ENCODE measurements at places on chromosomes 3 and 15.

DNA sequence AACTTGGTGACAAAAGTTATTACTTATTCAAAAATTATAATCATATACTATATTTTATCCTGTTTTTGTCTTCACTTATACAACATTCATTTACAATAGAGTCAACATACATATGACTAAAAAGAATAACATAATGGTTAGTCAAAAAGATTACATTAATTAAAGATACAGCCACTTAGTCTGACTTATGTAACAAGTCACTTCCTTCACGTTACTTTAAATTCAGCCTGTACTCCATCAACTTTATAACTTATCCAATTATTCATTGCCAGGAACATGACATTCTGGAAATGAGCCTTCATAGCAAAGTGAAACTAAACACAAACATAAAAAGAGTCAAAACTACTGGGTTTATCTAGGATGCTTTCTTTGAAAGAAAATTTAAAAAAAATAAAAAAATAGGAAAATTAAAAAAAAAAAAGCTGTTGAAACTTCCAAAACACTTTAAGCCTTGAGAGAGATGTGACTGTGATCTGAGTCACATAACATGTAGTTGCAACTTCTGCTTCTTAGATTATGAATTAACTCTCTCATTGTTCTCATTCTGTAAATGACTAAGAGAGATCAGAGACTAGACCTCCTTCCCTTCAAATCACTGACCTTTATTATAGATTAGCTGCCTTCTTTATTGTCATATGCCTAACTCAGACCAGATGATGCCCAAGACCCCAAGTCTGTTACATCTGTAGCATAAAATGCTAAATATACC, 107.8 kb downstream of the MYRIP start:
- no peak for DNase-seq

GRCh38 chr15:67024998-67025368, 40.4 kb upstream of the SMAD3 start:
- DNase-seq: no peak

GRCh38 chr3:153880493-153880892, 240.7 kb upstream of the ARHGEF26 start:
- no peak for DNase-seq

- no peak for DNase-seq
These were observed 38.8 kb upstream of the PDZRN3 start for GRCh38 chr3:73663495-73663894.

- DNase-seq: no peak
These were observed 10.2 kb downstream of the PXYLP1 start for GRCh38 chr3:141241616-141242376.

GRCh38 chr15:78060232-78060631, 17.3 kb downstream of the TBC1D2B start:
- no peak for DNase-seq

DNA sequence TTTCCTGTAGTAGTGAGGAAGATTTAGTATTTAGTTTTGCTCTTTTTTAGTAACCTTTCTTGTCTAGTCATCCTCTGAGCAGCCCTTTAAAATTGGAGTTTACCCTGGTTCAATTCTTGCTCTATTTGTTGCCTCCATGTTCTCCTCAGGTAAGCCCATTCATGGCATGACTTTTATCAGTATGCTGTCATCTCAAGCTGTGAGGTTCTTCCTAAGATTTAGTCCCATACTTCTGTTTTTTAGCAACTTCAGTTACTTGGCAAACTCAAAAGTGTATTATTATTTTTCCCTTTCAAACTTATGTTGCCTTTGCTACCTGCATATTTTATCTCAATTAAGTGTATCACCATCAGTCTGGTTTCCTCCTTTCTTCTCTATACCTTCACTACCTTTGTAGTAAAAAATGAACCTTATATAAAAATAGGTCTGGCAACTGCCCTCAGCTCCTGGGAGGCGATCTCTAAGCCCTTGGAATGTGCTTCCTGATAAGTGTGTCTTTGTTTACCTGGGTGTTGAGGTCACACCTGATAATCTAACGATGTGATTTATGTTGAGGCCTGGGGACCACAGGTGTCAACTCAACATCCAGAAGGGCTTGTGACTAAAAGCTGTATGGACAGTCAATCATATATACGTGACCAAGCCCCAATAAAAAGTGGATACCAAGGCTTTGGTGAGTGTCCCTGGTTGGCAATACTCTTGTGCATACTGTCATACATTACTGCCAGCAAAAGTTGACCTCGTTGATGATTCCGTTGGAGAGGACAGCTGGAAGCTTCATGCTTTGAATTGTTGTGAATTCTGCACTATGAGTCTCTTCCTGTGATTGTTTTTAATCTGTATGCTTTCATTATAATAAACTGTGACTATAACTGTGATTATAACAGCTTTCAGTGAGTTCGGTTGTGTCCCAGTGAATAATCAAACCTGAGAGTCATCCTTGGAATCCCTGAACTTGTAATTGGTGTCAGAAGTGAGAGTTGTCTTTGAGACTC, 3.9 kb downstream of the NSUN3 start:
- DNase-seq: no peak

DNA sequence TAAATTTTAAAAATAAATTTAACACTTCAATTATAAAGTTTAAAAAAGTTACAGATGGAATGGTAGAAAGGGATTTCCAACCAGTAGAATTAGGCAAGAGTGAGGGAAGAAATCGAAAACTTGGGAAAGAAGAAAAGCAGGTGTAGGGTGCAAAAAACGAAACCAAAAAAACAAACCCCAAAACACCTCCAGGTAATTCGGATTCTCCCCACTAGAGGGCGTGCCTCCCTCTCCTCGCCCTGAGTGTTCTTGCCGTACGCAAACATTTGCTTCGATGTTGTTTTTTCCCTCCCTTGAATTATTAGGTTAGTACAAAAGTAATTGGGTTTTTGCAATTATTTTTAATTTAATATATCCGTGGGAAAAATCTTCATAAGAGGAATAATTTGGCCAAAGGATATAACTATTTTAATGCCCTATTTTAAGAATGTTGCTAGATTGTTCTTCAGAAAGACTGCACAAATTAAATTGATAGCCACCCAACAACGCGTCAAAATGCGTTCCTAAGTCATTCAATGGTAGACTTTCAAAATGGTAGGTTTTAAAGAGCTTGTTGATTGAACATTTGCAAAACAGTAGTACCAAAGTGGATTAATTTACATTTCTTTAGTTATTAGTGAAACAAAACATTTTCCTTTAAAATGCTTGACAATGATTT, 63.7 kb downstream of the SLC30A4 start:
- DNase-seq: no peak

DNA sequence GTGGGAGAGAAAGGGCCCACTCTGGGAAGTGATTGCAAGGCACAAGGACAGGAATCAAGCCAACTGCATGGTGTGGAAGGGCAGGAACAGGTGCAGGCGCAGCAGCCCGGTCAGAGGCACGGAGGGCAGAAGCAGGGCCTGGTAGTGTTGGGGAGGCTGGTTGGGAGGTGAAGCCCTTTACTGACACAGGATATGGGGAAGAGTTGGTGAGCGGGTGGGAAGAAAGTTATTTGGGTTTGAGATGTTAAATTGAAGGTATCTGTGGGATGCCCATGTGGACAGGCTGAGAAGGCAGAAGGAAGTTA, 83.6 kb upstream of the ABHD2 start:
- DNase-seq: no peak
